ENCODE measurements at places on chromosomes 11 and 22.

GRCh38 chr22:46537225-46537945 is at the start of gene CELSR1:
Gene CELSR1, minus strand, starts transcription at chr22:46537620. Its CDS starts 450 bp downstream, at chr22:46537170.
- peak; percentile 66 for DNase-seq

GRCh38 chr11:119237515-119237914 is 31.4 kb downstream of the CBL start:
- no peak for DNase-seq

DNA sequence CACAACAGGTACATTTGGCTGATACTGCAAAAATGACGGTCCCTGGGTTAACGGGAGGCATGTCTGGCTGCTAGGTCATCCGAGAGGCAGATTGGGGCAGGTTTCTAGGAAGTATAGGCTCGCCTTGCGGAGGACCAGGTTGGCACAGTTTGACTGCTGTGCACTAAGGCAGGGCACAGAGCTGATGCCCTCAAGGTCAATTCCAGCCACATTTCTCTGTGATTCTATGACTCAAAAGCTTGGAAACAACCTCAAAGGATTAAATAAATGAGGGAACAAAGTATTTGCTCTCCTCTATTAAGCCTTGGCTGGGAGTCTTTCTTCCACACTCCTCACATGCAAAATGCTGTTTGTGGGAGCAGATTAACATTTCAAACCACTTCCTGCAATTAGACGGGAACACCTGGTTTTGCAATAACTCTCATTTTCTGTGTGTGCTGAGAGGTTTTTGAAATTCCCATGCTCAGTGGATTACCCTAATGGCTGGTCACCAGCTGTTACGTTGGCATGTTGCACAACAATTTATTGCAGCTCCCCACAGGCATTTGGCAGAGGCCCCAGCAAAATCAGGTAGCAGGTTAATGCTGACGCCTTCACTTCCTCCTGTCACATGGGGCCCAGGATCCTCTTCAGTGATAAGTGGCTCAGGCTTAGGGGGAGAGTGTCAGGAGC is 61.0 kb upstream of the PLET1 start:
- DNase-seq, result no peak

DNA sequence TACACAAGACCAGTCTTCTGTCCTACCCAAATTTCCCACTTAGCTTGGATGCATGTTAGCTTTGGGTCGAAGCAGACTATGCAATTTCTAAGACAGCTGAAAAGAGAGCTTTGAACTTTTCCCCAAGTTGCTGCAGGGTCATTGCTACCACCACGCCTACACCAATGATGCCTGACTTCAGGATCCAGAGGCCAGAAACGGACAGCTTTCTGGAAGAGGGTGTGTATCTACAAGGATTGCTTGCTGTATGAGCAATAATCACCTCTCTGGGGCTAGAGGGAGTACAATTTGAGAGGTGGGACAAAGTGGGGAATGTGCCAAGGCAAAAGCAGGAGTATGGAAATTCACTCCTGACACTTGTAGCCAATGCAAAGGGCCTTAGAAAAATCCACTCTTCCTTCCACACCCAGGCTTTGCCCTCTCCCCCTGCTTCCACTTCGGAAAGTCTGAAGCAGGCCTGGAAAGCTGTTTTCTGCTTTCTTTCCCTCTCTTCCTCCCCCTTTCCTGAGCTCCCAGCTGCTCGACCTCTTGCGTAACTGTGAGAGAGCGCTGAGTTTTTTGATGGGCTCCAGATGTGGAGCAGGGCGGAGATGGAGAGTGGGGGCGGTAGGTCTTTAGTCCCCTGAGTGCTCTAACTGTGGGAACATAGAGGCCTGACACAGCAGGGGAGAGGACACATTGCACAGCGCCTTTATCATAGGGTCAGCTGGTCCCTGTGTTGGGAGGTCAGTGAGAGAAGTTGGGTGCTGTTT is 2.1 kb upstream of the PHLDB1 start:
- no peak for DNase-seq

DNA sequence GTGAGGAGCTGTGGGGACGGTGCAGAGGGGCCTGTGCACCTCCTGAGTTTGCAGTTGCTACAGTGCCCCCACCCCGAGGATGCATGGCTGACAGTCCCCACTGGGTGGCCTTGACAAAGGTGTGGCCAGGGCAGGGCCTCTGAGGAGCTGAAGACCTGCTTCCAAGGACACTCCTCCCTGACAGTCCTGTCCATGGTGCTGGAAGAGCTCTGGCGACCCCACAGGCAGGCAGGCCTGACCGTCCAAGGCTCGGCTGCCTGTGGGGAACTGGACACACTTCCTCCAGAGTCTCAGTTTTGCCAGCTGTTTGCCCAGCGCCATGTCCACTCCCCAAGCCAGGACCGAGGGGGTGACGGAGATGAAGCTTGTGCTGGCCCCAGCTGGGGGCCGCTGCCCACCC is 32.7 kb downstream of the BRSK2 start:
- DNase-seq, result no peak

DNA sequence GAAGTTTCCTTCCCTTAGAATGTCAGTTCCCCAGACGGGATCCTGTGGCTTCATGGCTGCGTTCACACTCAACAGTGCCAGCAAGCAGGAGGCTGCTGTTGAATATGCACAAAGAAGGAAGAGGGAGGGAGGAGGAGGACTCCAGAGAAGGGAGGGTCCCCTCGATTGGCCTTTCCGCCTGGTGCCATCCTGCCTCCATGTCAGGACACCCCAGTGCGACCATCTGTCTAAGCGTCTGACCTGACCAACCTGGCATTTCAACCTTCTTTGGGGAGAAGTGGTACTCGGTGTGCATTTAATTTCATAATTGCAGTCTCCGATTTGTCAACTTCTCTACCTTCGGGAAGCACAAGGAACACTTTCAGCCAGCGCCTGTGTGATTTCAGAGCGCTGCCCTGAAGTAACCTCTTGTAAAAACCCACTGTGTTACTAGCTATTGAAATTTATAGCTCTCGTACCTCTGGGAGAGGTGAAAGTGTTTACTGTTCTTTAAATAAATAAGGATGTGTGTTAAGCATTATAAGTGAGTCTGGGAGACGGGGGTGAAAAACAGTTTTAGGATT is 1491.9 kb downstream of the TBC1D22A start:
- DNase-seq, result no peak

- no peak for DNase-seq
Observed at GRCh38 chr22:20531404-20532201, 24.2 kb downstream of the MED15 start.

- DNase-seq, result peak; percentile 17
Observed at GRCh38 chr11:33478111-33478573, 221.0 kb downstream of the HIPK3 start.

DNA sequence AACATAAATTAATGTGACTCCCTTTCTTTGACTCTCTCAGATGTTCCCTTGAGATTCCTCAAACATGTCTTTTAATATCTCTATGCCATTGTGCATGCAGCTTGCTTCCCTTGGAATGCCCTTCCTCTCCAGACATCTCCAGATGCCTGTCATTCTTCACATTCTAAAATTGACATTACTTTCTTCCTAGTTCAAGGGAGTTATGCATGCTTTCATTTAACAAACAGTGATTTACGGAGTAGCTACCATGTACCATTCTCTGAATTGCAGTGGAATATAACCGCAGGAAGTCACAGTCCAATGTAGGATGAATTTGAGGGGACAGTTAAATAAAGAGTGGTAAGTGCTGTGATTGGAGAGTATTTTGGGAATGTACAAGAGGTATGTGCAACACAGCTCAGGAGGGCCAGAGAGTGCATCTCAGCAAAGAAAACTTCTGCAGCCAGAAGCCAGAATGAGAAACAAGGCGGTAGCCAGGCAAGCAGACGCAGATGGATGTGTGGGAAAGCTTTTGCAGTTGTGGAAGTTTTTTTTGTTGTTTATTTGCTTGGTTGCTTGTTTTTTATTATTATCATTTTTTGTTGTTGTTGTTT is 18.7 kb downstream of the MMP10 start:
- no peak for DNase-seq

DNA sequence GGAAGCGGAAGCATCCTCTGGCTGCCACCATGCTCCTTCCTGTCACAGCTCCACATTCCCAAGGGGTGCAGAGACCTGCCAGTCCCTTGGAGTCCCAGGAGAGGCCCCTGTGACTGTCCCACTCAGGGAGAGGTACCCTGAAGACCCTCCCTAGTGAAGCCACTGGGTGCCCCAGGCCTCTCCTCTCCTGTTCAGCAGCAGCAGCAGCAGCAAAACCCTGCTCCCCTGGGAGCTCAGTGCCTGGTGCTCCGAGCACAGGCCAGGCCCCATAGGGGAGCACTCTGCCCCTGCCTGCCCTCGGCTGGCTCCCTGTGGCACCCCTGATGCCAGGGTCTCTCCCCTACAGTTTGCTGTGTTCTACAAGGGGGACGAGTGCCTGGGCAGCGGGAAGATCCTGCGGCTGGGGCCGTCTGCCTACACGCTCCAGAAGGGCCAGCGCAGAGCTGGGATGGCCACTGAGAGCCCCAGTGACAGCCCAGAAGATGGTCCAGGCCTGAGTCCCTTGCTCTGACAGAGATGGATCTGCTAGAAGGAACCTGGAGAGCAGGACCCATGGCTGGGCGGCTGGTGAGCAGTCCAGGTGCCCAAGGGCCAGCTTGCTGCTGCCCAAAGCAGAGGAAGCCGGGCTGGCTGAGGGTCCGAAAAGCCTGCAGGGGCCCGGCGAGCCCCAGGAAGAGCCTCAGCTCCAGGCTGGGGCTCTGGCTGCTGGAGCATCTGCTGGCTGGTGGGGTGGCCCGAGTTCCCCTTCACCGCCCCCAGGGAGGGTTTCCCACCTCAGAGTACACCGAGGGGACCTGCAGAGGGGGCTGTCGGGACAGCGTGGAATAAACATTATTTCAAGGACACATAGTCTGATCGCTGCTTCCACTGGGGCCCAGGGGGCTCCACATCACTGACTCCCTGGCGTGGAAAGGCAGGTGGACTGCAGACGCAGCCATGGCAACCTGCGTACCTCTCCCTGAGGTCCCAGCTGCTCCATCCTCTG is 21.3 kb downstream of the TRMU start:
- DNase-seq, result no peak

GRCh38 chr11:115929618-115930129 is 425.5 kb upstream of the CADM1 start:
- DNase-seq, result no peak

DNA sequence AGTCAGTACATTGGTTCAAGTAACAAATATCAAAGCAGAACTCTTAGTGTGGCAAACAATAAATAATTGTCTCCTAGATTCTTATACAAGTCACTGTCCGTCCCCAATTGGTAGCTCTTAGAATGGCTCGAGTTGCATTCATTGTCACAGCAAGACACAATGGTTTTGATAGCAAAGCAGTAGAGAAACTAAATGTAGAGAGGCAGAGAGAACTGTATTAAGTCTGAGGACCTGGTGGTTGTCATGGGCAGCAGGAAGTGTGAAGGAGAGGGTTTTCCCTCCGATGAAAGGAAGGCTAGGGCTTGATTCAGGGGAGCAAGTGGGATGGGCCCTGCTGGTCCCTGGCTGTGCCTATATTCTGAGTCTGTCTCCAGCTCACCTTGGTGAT is 36.6 kb downstream of the RCOR2 start:
- no peak for DNase-seq

DNA sequence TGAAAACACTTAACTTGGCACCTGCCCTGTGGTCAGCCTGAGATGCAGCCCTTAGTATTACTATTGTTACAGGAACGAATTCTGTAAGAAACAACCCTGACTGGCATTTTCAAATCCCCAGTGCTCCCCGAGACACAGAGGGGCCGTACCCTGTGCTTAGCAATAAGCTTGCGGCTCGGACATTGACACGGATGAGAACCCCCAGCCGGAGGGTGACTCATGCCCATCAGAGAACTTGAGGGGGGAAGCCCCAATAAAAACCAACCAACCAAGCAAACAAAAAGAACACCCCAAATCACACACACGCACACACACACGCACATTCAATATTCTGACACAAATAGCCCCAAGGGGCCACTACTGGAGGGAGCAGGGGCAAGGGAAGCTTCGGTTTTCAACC is 63.8 kb downstream of the SHISAL1 start:
- DNase-seq, result no peak

- DNase-seq, result no peak
Observed at GRCh38 chr22:37811867-37812266, 4.1 kb downstream of the GCAT start.

DNA sequence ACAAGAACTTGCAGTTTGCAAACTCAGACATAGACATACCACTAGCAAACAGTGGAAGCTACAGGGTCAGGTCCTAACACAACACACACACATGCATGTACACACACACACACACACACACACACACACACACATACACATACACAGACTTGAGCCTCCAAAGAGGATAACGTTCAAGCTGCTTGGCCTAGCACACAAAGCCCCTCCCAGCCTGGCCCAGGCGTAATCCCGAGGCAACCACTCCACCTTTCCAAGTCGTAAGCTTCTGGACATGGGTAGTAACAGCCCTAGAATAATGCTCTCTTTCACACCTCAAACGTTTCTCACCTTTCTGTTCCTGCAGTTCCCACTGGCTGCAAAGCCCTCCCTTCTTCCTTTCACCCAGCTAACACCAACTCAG is 88.6 kb downstream of the LARGE1 start:
- DNase-seq, result no peak

GRCh38 chr11:1008001-1008802 is 28.3 kb downstream of the MUC6 start:
- no peak for DNase-seq

GRCh38 chr11:19602891-19603290 is 109.7 kb upstream of the NAV2 start:
- DNase-seq, result no peak

DNA sequence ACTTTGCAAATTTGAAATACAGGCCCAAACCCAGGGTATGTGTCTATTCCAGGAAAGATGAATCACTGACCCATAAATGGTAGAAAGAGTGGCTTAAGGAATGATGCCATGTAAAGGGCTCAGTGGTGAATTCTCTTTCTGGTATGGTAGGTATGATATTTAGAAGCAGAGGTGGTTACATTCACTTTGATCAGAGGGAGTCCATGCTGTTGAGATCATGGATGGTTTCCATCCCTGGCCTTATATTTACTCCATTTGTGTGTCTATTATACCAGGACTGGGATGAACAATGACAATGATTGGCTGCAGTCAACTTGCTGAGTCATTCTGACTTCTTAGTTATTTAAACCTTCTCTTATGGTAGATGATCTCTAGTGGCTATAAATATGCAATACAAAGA is 419.8 kb upstream of the LRRC4C start:
- DNase-seq, result no peak

DNA sequence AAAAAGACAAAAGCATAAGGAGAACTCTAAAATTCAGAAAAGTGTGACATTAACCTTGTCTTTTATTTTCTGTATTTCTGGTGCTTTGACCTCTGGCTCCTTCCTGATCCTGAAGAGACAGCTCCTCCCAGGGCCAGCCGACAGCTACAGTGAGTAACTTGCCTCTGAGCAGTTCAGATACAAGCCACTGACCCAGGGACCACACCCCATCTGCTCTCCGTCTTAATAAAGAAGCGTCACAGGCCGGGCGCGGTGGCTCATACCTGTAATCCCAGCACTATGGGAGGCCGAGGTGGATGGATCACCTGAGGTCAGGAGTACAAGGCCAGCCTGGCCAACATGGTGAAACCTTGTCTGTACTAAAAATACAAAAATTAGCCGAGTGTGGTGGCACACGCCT is 6.5 kb downstream of the MLC1 start:
- no peak for DNase-seq

DNA sequence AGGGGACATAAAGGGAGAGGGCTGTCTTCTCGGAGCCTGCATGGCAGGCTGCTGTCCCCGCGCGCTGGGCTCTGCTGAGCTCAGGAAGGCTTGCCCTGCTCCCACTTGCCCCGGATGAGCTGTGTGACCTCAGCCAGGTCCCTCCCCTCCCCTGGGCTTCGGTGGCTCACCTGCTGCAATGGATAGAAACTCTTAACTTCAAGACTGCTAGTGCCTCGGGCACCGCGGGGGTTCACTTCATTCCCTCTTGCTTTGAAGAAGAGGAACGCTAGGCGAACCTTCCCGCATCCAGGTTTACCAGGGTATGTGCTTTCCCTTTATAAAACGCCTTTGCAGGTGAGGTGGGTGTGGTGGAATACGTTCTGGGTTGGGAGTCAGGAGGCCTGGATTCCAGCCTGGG is 115.0 kb downstream of the PHF21B start:
- no peak for DNase-seq
